ENCODE measurements at places on chromosomes 16 and 17.

DNA sequence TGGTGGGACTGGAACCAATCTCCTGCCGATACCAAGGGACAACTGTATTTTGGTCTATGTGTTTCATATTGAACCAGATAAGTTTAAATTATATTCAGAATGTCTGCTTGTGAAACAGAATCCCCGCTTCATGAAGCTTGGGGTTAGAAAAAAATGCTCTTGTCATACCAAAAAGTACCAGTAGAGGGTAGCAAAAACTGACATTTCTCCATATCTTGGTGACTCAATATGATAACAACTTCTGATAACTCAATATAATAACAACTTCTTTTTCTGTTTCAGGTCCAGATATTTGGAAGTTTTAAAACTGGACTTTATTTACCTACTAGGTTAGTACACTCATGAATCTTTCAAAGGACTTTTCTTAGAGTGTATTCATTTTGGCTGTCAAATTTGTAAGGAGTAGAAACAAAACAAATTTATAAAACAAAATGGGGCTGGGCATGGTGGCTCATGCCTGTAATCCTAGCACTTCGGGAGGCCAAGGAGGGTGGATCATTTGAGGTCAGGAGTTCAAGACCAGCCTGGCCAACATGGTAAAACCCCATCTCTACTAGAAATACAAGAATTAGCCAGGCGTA is 52.3 kb upstream of the ADCY7 start:
- DNase-seq, result peak; percentile 25

DNA sequence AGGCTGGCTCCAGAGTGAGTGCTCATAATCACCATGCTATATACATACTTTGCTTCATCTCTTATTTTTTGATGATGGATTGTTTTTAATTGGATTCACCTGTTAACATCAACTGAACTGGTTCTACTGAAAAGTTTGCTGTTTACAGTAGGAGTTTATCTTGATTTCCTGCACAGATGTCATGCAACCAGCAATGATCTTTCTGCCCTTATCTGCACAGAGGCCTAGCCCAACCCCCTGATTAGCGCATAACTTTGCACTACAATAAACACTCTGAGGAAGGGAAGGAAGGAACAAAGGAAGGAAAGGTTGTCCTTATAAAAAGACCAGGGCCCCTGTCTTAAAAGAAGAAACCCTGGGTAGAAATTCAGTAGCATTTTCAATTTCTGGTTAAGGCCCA is 152.9 kb downstream of the RGS9 start:
- DNase-seq, result no peak

DNA sequence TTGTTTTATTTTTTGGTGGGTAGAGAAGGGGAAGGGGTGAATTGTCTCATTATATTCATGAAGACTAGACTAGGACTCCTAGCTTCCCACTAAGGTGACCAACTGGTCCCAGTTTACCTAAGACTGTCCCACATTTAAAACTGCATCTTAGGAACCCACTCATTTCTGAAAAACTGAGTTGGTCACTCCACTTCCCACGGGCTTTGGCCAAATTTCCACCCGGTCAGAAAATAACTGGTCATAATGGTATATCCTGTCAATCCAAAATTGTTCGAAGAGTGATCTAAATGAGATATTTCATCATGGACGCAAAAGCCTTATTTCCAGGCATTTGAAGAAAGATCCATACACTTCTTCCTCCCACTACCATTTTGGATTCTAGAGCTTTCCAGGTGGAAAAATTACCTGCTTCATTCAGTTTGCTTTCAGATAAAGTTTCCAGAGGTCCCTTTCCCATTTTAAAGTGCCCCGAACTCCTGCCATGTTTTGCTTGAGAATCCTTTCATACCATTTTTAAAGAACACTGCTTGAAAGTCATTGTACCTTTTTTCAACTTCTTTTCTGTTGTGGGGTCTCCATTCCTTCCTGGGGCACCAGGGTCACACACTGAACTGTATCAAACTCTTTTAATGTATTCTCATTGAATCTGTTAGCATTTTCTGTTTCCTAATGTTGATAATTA is 21.8 kb upstream of the ZFHX3 start:
- no peak for DNase-seq

- DNase-seq, result no peak
Measured at GRCh38 chr17:59381716-59382570, 50.5 kb downstream of the YPEL2 start.

DNA sequence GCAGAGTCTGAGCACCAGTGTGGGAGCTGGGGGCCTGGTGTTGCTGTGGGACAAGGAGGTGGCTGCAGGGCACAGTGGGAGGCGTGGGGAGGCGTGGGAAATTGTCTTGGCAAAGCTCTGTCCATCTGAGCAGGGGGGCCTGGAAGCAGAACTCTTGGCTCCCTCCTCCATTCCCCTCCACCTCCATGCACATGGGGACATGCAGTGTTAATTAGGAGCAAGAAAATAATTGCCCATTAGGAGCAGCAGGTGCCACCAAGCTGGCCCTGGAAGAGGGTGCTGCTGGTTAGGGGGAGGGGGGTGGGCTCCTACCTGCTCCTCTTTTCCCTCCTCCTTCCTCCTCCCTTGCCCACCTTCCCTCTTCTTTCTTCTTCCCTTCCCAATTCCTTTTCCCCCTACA is 4.5 kb downstream of the TTYH2 start:
- DNase-seq, result no peak

DNA sequence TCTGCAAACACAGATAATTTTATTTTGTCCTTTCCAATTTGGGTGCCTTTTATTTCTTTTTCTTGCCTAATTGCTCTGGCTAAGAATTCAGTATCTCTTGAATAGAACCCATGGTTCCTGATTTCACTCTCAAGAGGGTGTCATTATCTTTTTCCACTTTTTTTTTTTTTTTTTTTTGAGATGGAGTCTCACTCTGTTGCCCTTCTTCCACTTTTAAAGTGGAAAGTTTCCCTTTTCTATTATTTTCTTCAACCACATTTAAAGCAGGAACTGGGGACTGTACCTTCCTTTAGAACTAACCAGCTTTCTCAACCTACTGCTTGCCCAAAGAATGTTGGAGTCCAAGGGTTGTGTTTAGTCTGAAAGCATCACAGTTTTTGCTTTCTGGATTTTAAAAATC is 31.1 kb downstream of the SLFN11 start:
- DNase-seq, result no peak

- no peak for DNase-seq
Measured at GRCh38 chr17:63309021-63309420, 137.1 kb downstream of the CYB561 start.

- no peak for DNase-seq
Measured at GRCh38 chr16:87042551-87043230, 274.5 kb downstream of the C16orf95 start.

DNA sequence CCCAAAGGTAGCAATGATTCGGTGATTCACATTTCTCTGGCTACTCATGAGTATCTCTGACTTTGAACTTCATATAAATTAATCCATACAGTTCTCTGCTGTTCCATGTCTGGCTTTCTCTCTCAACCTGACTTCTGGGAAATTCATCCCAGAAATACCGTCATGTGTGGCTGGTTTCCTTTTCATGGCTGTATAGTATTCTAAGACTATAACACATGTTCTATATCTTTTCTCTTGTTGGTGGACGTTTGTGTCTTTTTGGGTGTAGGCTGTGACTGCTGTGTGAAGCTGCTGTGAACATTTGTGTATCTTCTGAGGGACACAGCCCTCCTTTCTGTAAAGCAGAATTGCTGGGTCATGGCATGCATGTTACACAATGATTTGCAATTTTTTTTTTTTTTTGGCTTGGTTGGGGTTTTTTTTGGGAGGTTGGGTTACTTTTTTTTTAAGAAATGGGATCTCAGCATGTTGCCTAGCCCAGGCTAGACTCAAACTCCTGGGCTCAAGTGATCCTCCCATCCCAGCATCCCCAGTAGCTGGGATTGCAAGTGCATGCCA is 6.3 kb downstream of the TTYH2 start:
- DNase-seq, result no peak

GRCh38 chr17:34437188-34437587 is 74.2 kb upstream of the CCL1 start:
- DNase-seq, result no peak

DNA sequence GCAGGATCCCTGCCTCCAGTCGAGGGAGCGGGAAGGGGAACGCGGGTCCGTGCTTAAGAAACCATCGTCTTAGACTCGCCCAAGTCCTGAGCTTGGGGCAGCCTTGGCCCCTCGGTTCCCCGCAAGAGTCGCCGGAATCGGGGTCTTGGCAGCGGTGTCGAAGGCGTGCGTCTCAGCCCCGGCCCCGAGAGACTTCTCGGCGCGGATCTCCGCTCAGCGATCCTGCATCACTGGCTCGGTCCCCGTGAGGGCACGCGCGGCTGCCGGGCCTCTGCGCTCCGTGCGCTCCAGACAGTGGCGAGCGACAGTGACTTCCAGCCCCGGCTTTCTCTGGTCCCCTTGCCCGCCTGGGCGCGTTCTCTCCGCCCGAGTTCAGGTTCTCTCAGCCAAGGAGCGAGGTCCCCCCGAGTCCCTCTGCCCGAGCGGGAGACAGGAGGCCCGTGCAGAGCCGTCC is 380 bp downstream of the HS3ST3A1 start:
- no peak for DNase-seq

- peak; percentile 47 for DNase-seq
Measured at GRCh38 chr16:85151603-85152413, 39.5 kb upstream of the CIBAR2 start.

DNA sequence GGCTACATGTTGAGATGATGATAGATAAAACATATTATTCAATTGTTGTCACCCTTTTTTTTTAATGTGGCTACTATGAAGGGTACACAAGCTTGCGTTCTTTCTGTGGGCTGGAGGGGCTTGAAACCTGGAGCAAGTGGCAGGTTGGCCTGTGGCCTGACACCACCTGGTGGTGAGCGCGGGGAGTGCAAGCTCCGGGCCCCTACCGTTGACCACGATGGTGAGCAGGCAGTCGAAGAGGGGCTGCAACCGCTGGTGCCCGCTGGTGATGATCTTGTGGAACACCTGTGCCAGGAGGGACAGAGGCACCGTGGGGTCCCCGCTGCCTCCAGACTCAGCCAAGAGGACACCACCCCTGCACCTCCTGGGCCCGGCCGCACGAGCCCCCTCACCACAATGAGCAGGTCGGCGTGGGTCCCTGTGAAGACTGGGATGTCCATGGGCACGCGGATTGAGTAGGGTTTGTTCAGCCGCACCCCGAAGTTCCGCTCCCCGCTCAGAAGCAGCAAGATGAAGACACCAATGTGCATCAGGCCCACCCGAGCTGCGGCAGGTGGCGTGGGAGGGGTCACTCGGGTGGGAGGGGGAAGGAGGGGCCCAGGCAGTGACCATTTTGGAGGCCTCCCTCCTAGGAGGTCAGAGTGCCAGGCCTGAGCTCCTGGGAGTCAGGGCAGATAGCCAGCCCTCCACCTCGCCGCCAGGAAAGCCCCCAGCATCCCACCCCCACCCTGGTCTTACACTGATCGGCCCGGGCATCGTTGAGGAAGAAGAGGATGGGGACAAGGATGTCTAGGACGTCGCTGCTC is 14.4 kb downstream of the HID1 start:
- DNase-seq, result peak; percentile 91

DNA sequence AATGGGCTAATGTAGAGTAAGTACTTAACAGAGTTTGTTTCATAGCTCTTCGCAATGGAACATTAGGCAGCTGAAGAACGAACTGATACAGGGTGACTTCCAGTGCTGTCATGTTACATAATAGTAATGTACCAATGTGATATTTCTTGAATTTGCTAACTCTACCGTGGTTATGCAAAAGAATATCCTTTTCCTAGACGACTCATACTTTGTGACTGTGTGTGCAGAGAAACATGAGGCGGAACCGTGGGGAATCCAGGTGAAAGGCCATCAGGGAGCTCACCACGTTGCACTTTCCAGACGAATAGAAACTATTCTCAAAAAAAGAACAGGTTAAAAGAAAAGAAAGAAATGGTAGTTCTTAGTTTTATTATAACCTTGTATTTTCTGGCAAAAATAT is 13.2 kb downstream of the NOB1 start:
- no peak for DNase-seq

DNA sequence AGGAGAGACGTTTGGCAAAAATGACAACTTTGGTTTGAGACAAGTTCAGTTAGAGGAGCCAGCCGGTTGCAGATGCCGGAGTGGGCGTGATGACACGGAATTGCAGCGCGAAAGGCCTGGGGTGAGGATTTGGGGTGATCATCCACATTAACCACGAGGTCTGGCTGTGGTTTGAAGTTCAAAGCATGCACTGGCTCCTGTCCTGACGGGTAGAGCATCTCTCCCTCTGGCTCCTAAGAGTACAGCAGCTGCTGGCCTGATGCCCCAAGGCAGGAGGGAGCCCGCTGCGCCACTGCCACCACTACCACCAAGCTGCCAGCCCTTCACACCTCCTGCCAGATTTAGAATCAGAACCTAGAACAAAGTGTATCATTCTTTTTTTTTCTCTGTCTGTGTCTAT is 3.7 kb downstream of the RHBDL3 start:
- DNase-seq, result no peak

DNA sequence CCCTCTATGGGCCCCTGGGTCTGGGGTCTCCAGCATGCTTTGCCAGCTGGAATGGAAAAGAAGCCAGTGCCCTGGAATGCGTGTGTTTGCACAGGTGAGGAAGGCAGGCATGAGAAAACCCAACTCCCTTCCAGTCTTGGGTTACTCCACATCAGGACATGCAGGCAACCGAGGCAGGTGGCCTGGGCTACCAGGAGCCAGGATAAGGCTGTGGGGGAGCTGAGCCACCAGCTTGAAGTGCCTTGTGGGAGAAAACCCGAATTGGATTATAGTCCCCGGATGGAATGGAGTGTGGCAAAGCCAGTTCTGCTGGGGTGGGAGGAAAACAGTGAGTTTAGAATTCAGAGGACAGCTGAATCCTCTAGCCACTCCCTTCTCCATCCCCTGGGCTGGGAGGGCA is 7.2 kb downstream of the SRCIN1 start:
- peak; percentile 98 for DNase-seq

DNA sequence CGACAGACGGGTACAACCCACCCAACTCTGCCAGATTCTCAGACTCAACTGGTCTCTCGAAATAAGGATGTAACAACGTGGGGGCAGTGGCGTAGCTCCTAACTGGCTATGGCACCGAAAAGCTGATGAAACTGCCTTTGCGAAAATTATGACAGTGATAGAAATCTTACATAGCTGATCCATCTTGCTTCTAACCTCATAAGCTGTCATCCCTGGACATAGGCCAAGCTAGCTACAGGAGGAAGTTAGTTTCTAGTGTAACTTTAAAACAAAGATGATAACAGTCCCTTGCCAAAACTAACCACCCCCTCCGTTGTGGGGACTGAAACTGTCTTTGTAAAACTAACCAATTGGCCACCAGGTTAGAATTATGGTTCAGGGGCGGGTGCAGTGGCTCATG is 220.1 kb downstream of the SLC39A11 start:
- DNase-seq, result no peak

GRCh38 chr17:42562388-42563142 is 617 bp downstream of the COASY start:
- DNase-seq, result peak; percentile 47

Data from Calu3 (cell line).